Colonic mucosa (tissue), 4 donors: ENCODE measurements at places on chromosomes 3 and 15. TPM values are rescaled to one million over a fixed set of nuclear protein-coding genes. Genes with fewer than 3 reads are reported as not detected.

DNA sequence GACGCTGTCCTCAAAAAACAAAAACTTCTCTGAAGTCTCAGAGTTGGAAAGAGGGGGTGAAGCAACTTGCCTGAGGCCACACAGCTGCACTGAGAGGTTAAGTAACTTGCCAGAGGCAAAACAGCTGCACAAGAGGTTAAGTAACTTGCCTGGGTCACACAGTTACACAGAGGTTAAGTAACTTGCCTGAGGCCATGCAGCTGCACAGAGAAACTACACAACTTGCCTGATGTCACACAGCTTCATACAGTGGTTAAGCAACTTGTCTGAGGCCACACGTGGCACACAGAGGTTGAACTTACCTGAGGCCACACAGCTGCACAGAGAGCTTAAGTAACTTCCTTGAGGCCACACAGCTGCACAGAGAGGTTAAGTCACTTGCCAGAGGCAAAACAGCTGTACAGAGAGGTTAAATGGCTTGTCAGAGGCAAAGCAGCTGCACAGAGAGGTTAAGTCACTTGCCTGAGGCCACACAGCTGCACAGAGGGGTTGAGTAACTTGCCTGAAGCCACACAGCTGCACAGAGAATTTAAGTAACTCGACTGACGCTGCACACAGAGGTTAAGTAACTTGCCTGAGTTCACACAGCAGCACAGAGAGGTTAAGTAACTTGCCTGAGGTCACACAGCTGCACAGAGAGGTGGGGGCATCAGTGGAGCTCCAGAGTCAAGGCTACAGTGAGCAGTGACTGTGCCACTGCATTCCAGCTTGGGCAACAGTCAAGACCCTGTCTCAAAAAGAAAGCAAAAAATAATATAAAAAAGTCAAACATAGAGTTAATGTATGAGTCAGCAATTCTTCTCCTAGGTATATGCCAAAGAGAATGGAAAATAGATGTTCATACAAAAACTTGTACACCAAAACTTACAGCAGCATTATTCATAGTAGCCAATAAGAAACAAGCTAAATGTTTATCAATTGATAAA, 12.0 kb upstream of the ACAD9 start:
- no peak overlapping the region for H3K27ac ChIP-seq
- no peaks in the 10 kb centered on the region for H3K27me3 ChIP-seq
- no peak overlapping the region for H3K4me3 ChIP-seq
- no peak for DNase-seq

The PTPN23 gene
- total RNA-seq, result 44.0 TPM

The RPLP1 gene
- 1,531 TPM for total RNA-seq

- no peaks in the 10 kb centered on the region for H3K27me3 ChIP-seq
- H3K4me1 ChIP-seq, result peaks cover 7% of the 10 kb centered on the region
- H3K27ac ChIP-seq, result no peak overlapping the region
- H3K36me3 ChIP-seq, result no peaks in the 10 kb centered on the region
These were observed 35.6 kb downstream of the SCAP start for GRCh38 chr3:47440131-47440530.

- H3K27ac ChIP-seq, result no peak overlapping the region
- no peak overlapping the region for H3K4me3 ChIP-seq
- no peaks in the 10 kb centered on the region for H3K27me3 ChIP-seq
- H3K4me1 ChIP-seq, result no peaks in the 10 kb centered on the region
- H3K36me3 ChIP-seq, result no peaks in the 10 kb centered on the region
- DNase-seq, result no peak
These were observed 50.8 kb upstream of the XRN1 start for GRCh38 chr3:142498397-142499180.

- H3K27me3 ChIP-seq, result peaks cover 6% of the 10 kb centered on the region
- H3K4me3 ChIP-seq, result no peak overlapping the region
- no peaks in the 10 kb centered on the region for H3K4me1 ChIP-seq
- no peak for DNase-seq
- no peak overlapping the region for H3K27ac ChIP-seq
These were observed 12.0 kb downstream of the SEMA5B start for GRCh38 chr3:123015596-123015995.

- DNase-seq, result no peak
- H3K27me3 ChIP-seq, result no peaks in the 10 kb centered on the region
- no peaks in the 10 kb centered on the region for H3K36me3 ChIP-seq
- H3K27ac ChIP-seq, result no peak overlapping the region
- peaks cover 13% of the 10 kb centered on the region for H3K4me1 ChIP-seq
These were observed 142.5 kb downstream of the KLF13 start for GRCh38 chr15:31468911-31469785.

DNA sequence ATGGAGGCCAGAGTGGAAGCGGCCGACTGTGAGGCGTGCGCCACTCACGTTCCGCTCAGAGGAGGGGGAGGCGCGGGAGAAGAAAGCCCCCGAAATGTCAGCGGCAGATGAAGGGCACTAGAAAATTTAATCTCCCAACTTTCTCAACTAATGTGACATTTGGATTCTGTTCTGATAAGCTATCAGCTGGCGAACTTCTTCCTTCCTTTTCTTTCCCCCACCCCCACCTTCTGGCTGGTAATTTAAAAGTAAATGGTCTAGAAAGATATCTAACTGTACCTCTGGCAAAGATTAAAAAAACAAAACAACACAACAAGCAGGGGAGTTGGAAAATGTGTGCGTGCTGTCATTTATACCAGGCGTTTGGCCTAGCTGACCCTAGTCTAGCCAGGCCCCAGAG, 26.4 kb upstream of the TMEM115 start:
- no peak for DNase-seq
- no peak overlapping the region for H3K27ac ChIP-seq
- no peaks in the 10 kb centered on the region for H3K27me3 ChIP-seq
- H3K4me3 ChIP-seq, result no peak overlapping the region
- no peaks in the 10 kb centered on the region for H3K36me3 ChIP-seq
- peaks cover 2% of the 10 kb centered on the region for H3K4me1 ChIP-seq

The PPP1R14D gene
- 166 TPM for total RNA-seq

- DNase-seq, result peak; percentile 49
- peak overlapping the region; percentile 98 for H3K4me3 ChIP-seq
- peaks cover 8% of the 10 kb centered on the region for H3K4me1 ChIP-seq
- no peaks in the 10 kb centered on the region for H3K27me3 ChIP-seq
These were observed 456 bp upstream of the TMEM62 start for GRCh38 chr15:43132830-43133429.

GRCh38 chr15:63528138-63528659, 23.8 kb downstream of the USP3 start:
- H3K27ac ChIP-seq, result no peak overlapping the region
- no peak overlapping the region for H3K4me3 ChIP-seq
- DNase-seq, result no peak
- H3K4me1 ChIP-seq, result no peaks in the 10 kb centered on the region

The CD86 gene
- total RNA-seq, result 0.57 TPM

The PAK6 gene
- 10.4 TPM for total RNA-seq

DNA sequence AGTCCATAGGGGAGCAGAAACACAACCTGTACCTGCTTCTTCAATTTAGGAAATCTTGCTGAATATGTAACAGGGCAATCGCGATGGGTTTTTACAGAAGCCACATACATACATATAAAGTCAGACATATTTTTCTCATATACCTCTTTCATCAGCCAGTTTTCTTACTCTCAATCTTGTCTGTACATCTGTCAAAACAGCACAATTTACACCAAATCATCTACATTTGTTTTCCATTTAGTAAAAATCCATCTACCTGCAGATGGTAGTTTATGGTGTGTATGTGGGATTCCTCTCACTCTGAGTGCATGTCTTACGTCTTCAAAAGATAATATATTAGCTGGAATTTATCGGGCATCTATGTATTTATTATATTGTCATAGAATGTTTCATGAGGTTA, 208.7 kb downstream of the ZPLD1 start:
- DNase-seq, result no peak
- H3K36me3 ChIP-seq, result no peaks in the 10 kb centered on the region
- no peaks in the 10 kb centered on the region for H3K27me3 ChIP-seq
- no peaks in the 10 kb centered on the region for H3K4me1 ChIP-seq
- no peak overlapping the region for H3K27ac ChIP-seq

The P2RY1 gene
- total RNA-seq, result 9.7 TPM

The COL6A6 gene
- not detected for total RNA-seq

- no peaks in the 10 kb centered on the region for H3K27me3 ChIP-seq
- H3K27ac ChIP-seq, result no peak overlapping the region
- no peak overlapping the region for H3K4me3 ChIP-seq
- no peak for DNase-seq
These were observed 26.1 kb downstream of the TFRC start for GRCh38 chr3:196055683-196056270.

DNA sequence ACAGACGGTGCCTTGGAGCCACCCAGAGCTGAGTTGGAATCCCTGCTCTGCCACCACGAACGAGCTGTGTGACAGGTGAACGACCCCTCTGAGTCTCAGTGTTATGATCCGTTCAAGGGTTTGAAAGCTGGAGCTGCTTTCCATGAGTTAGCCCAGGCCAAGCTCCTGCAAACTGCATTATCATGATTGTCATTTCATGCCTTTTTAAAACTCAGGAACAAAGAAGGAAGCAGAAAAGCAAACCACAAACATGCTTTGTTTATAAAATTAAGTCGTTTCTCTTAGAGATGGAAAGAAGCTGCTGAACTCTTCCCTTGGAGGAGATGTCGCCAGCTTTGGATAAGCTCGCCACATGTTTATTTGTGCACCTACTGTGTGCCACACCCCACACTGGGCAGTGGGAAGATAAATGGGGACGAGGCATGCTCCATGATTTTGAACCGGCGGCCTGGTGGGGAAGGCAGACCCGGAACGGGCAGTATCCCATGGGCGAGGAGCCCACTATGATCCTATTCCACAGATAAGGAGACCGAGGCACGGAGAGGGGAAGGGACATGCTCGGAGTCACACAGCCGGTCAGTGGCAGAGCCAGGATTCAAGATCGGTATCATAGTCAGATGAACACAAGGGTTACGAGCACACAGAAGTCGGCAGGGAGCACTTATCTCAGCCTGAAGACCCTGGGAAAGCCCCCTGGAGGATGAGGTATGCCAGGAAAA, 15.9 kb downstream of the HRH1 start:
- no peaks in the 10 kb centered on the region for H3K27me3 ChIP-seq
- H3K27ac ChIP-seq, result no peak overlapping the region
- DNase-seq, result no peak
- no peaks in the 10 kb centered on the region for H3K36me3 ChIP-seq
- no peaks in the 10 kb centered on the region for H3K4me1 ChIP-seq
- H3K4me3 ChIP-seq, result no peak overlapping the region

- no peaks in the 10 kb centered on the region for H3K36me3 ChIP-seq
- H3K4me1 ChIP-seq, result no peaks in the 10 kb centered on the region
- H3K27ac ChIP-seq, result no peak overlapping the region
These were observed 374.7 kb downstream of the TUSC7 start for GRCh38 chr3:117084277-117084676.

The CFAP100 gene
- total RNA-seq, result not detected

DNA sequence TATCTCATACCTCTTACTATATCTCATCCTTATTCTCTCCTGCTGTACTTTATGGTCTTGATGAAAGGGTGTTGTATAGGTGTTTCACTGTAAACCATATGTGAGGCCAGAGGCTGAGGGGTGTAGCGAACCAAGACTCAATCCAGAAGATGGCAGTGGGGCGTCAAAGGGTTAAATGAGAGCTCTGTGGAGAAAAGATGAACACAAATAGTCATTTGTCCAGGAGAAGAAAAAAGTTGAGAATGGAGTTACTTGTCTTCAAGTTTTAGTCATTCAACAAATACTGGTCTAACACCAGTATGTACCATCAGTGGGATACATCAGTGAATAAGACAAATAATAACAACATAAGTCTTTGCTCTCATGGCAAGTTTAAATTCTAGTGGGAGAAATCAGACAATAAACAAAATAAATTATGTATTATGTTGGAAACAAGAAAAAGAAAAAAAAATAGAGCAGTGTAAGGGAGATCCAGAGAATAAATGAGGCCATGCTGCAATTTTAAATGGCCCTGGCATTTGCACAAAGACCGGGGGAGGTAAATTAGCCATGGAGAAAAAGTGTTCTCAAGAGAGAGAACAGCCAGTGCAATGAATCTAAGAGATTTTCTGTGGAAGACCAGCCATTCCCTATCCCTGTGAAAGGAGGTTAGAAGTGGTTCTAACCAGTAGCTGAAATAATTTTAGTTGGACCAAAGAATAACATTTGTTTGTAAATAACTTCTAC, 77.0 kb upstream of the UMPS start:
- H3K4me3 ChIP-seq, result no peak overlapping the region
- DNase-seq, result no peak
- no peak overlapping the region for H3K27ac ChIP-seq
- no peaks in the 10 kb centered on the region for H3K4me1 ChIP-seq
- H3K27me3 ChIP-seq, result no peaks in the 10 kb centered on the region
- H3K36me3 ChIP-seq, result no peaks in the 10 kb centered on the region

DNA sequence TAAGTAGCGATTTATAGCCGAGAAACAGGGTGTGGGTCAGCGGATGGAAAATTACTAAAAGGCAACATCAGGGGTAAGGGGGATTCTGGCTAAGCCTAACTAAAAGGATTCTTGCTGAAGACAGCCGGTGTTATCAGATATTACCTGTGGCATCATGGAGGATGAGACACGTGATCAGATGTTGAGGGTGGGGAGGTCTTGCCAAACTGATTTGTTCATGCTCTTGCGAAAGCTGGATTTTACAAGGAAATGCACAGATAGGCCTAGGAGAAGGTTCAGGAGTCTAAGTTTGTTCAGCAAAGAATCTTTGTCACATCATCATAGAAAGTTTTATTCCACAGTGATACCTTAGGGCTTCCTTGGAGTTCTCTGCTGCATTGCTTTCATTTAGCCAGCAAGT, 396.8 kb upstream of the TBL1XR1 start:
- H3K27ac ChIP-seq, result no peak overlapping the region
- H3K27me3 ChIP-seq, result no peaks in the 10 kb centered on the region
- no peak overlapping the region for H3K4me3 ChIP-seq
- no peaks in the 10 kb centered on the region for H3K4me1 ChIP-seq
- peak; percentile 46 for DNase-seq

GRCh38 chr3:45048244-45048643, 22.1 kb downstream of the CLEC3B start:
- H3K27me3 ChIP-seq, result no peaks in the 10 kb centered on the region
- H3K27ac ChIP-seq, result no peak overlapping the region
- no peak for DNase-seq
- no peak overlapping the region for H3K4me3 ChIP-seq
